Activated effector memory CD4-positive, alpha-beta T cell treated with Interleukin-2 at 50 U/mL for 16 hours (primary cell): ENCODE measurements at places on chromosomes 16 and 17.
A peak's percentile ranks its signal among the peaks of the same experiment; 100 is the strongest.

GRCh38 chr17:10777890-10778289 lies 26.0 kb downstream of the TMEM238L start:
- DNase-seq = no peak

GRCh38 chr17:80025140-80025539 lies 10.5 kb downstream of the TBC1D16 start:
- DNase-seq = no peak

- DNase-seq = no peak
These were observed 34.0 kb downstream of the YPEL2 start for GRCh38 chr17:59365383-59365981.

- DNase-seq = no peak
These were observed 6.5 kb downstream of the DPEP2NB start for GRCh38 chr16:68009157-68009735.

DNA sequence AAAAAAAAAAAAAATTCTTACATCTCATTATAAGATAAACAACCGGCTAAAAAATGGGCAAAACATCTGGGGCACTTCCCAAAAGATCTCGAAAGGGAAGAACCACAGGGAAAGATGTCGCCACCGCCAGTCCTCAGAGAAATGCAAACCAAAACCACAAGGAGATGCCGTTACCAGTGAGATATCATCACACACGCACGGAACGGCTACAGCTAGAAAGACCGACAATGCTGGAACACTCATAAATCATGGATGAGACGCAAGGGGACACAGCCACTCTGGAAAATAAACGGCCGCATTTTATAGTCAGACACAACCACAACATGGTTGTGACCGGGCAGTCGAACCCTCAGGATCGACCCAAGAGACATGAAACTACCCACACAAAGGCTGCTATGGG lies 24.5 kb downstream of the WDR45B start:
- DNase-seq = no peak

- DNase-seq = no peak
These were observed 19.6 kb upstream of the PHF12 start for GRCh38 chr17:28970879-28971278.

GRCh38 chr16:50282010-50282538 lies 15.7 kb downstream of the ADCY7 start:
- peak; percentile 55 for DNase-seq

DNA sequence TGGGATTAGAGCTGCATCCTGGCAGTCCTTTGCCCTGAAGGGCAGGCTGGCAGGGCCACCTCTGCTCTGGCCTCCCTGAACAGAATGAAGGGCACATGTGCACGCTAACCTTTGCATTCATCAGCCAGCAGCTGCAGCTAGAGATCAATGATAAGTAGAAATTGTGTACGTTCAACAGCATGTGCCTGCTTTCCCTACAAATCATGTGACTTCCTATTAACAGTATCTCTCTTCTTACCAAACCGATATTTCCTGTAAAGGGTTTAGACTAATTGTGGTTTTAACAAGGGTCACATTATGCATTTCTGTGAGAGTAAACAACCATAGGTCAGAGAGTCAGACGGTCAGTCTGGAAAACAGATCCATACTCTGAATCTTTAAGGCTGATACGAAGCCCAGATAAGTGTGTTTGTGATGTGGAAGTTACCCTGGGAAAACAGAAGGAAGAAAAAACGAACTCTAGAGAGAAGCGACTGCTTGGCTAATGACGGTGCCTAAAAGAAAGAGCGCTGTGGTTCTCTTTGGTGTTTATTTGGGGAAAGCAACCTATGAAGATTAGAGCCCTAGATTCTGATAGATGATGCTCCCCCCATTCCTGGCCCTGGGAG lies 219.4 kb downstream of the MAF start:
- DNase-seq = no peak

DNA sequence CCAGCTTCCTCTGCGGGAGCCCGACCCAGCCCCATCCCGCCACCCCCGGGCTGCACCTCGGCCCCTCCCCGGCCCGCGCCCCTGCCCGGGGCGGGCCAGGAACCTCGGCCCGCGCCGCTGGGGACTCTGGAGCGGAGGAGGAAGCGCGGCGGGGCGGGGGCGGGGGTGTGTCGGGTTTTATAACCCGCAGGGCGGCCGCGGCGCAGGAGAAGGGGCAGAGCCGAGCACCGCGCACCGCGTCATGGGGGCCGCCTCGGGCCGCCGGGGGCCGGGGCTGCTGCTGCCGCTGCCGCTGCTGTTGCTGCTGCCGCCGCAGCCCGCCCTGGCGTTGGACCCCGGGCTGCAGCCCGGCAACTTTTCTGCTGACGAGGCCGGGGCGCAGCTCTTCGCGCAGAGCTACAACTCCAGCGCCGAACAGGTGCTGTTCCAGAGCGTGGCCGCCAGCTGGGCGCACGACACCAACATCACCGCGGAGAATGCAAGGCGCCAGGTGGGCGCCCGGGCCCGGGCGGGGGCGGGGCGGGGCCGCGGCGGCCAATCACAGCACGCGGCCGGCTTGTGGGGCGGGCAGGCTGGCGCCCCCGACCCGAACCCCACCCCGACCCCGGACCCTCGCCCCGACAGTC lies at the start of gene ACE:
Gene ACE (plus strand): TSS at position 208 of the 626 bp plus-strand sequence. CDS start 34 bp downstream, at position 242.
- DNase-seq = peak; percentile 41

DNA sequence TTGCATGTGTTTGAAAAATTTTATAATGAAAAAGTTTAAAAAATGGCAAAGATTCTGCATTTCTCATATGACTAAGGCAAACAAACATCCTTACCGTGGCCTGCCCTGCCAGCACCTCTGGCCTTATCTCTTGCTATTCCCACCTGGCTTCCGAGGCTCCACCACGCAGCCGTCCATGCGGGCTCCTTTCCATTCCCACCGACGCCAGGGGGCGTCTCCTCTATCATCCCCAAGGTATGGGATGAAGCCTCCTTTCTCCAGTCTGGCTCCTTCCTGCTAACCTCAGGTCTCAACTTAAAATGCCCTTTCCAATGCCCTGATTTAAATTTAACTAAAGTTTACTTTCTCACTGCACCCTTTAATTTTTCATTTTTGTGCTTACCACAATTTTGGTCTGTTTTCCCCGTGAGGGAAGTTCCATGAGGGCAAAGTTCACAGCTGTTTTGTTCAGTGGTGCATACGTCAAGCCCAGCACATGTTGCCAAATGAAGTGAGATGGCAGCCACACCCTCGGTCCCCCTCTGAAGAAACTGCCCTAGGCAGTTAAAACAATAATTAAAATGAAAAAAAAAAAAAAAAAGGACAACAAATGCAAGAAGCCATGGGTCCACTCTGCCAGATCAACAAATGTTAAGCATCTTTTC lies 13.3 kb upstream of the SDK2 start:
- no peak for DNase-seq

DNA sequence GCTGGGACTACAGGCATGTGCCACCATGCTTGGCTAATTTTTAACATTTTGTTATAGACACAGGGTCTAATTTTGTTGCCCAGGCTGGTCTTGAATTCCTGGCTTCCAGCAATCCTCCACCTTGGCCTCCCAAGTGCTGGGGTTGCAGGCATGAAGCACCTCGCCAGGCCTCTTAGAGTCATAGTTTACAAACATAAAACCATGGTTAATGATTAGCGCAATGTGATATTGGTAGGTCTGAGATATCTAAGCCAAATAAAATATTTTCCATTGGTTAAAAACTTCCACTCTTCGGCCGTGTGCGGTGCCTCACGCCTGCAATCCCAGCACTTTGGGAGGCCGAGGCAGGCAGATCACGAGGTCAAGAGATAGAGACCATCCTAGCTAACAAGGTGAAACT lies 16.6 kb downstream of the TXNDC11 start:
- DNase-seq = no peak

- DNase-seq = no peak
These were observed 1.4 kb downstream of the KRTAP29-1 start for GRCh38 chr17:41301204-41301790.

GRCh38 chr17:8122924-8123694 lies 797 bp downstream of the HES7 start:
- DNase-seq = no peak

DNA sequence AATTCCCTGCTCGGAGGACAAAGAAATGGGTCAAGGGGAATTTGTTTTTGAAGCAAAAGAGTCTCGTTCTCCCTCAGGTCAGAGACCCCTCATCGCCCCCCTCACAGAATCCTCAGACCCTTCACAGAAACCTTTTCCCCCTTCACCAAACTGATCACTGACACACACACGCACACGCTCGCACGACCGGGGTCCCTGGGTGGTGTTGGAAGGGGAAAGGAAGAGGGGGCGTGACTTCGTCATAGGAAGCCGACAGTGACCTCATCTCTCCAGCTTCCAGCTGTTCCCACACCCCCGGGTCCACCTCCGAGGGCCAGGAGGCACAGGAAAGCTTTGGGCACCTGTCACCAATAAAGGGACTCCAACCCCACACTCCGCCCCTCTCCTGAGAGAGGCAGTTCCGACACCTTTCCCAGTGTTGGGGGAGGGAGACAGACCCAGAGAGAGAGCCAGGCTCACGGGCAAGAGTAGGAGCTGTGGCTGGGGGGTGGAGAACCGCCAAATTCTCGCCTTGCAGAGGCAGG lies 1.2 kb downstream of the ASGR1 start:
- no peak for DNase-seq

DNA sequence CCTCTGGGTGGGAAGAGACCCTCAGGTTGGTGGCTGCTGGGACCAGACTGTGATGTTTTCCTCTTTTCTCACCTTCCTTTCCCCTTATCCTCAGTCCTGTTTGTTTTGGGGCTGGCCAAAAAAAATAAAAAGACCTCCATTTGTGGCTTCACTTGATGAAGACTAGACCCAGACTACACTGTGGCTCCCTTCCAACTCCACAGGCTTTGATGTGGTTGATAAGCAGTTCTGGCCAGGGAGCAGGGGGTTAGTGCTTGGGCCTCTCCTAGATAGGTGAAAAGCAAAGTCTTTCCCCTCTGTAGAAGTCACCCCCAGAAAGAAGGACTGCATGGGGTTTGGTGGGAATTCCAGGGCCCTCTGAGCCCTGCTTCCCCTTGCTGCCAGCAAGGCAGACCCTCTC lies 11.2 kb upstream of the ADAM11 start:
- no peak for DNase-seq

GRCh38 chr16:1832838-1833454 lies 5.9 kb downstream of the FAHD1 start:
- no peak for DNase-seq

DNA sequence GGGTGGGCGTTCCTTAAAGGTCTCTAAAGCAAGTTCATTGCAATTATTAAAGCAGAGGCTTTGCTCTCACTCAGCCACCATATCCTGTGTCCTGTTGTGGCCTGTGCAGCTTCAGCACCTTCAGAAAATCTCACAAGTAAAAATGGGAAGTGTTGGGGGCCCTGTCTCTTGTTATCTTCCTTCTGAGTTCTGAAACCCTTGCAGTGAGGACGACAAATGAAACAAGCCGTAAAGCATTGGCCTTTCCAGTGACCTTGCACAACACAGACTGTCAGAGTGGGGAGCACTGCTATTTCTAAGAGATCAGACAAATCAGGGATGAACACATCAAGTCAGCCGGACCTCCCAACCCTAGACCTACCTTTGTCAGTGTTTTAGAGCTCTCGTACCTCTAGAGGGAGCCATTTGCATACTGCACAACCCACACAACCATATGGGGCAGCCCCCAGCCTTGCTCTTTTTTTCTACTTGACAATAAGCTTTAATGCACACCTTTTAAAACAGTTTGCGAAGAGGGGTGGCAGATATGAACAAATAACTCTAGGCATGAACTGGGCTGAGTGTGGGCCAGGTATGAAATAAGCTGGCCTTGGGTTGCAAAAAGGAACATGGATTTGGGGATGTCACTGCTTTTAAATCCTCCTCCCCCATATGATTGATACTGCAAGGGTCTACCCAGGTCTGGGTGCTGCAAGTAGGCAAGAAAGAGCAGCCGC lies 89.8 kb downstream of the KATNIP start:
- no peak for DNase-seq

DNA sequence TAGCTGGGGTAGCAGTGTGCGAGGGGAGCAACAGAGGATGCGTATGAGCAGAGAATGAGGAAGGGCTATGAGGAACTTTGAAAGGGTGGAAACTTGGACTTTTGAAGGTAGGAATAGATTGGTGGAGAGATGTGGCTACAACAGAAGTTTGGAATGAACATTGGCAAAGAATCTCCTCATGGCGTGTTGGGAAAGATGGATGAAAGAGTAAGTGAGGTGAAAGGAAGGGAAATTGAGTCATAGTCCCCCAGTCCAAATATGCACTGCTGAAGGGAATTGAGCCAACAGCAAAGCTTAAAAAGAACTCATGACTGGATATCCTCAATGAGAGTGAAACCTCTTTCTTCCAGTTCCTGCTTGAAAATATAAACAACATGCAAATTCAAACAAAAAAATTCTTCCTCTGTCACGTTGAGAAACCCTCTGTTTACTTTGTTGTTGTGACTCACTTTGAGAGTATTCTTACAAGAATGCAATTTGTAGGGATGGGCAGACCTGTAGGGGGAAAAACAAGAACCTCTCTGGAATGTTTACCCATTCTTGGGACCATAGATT lies 313.2 kb upstream of the KCNJ16 start:
- DNase-seq = no peak

DNA sequence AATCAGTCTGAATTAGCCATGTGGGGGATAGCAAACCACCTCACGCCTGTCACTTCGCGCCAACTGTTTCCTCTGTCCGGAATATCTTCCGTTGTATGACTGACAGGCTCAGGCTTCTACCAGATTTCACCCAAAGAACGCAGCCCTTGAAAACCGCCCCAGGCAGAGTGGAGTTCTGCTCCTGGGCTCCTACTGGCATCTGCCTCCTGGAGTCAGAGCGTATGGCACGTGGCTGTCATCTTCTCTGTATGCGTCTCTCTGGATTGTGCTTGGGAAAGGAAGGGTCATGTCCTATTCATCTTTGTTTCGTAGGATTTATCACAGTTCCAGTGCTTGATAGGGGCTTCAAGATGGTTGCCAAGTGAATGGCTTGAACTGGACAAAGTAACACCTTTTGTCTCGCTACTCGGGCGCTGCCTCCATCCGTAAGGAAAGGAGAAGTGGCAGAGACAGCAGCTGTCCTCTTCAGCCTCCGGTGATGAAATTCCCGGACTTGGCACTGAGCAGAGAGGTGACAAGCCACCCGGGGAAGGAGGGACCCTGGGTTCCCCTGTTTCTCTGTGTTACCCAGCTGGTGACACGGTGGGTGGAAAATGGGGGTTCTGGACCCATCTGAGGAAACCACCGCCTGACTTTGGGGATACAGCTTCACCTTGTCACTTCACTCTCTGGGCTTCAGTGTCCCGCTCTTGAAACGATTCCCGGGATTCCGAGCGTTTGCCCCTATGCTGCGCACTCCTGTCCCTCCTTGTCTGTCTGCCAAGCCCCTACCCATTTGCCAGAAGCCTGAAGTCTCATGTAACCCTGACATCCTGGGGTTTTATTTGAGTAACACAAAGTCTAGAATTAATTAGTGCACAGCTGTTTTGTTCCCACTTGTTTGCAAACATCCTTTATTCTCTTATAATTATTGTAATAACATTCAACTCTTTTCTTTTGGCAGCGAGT lies 13.9 kb downstream of the KIAA0513 start:
- no peak for DNase-seq
